Mucosa of descending colon (tissue), 3 donors: ENCODE measurements at places on chromosomes 6 and 20.

DNA sequence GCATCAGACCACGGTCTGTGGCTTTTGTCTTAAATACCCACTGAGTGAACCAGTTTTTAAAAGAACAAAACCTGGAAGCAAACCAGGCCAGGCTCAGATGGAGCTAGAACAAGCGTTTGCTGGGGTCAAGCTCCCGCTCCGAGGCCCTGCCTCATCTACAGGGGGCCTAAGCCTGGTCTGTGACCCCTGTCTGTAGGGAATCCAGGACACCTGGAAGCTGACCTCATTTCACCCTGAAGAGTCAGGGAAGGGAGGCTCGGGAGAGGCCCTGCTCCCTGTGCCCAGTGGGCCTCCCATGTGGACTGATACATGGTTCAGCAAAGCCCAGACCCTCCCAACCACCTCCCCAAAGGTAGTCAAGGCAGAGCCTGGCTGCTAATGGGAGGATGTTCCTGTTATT is 26.8 kb upstream of the DLGAP4 start:
- no peak for DNase-seq

- DNase-seq: no peak
Observed at GRCh38 chr20:9503526-9504245, 10.7 kb upstream of the LAMP5 start.

DNA sequence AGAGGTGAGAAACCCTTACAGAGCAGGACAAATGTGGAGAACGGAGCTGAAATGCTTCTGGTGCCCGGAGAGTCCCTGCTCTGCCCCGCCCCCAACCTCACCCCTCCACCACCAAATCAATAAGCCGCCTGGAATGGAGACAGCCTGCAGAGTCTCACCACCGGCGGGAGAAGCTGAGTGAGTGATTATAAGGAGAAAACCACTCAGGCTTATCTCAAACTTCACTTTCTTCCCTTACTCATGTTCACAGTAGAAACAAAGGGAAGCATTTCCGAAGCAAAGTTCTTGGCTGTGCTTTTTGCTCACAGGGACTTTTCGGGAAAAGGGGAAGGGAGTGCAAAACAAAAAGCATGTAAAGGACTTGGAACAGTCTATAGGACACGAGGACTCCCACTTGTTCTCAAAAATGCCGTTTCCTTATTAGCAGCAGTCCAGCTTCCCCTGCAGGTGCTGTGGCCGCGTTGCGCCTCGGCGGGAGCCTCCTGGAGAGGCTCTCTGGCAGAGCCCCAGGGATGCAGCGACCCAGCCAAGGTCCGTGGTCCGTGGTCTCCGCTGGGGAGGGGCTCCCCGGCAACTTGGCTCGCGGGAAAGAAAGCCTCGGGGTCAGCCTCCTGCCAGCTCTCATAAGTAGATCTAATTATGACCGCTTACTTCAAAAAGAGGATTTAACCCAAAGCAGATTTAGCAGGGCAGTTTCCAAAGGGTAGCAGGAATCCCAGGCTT is 64.8 kb upstream of the TMEM30A start:
- peak; percentile 55 for DNase-seq

DNA sequence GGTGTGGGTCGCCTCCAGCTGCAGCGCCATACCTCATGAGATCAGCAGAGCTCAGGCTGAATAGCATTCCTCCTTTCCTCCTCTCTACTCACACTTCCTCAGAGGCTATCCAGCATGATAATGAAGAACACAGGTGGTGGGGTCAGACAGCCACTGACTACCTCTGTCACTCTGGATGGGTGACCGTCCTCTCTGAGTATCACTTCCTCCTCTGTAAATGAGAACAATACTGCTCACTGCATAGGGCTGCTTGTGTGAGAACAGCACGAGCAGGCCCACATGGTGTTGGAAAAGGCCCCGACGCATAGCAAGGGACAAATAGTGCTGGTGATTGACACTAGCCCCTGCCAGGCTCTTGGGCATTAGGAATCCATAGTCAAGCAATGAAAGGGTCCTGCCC is 239.1 kb downstream of the PRKN start:
- no peak for DNase-seq

GRCh38 chr20:21512634-21513180 is 1.2 kb downstream of the NKX2-2 start:
- no peak for DNase-seq

DNA sequence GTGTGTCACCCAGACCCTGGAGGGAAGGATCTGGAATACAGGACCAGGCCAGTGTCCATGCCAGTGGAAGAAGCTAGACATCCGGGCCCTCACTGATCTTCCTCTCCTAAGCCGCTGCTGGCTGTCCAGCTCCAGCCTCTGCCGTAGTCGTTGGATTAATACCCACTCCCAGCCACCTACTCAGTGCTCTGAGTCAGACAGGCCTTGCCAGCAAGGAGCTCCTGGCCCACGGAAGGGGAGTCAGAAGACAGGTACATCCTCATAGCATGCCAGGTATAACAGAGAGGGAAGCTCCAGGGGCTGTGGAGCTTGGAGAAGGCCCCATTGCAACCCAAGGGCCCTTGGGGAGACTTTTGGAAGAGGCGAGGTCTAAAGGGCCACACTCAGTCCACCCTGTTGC is 49.0 kb downstream of the STK35 start:
- no peak for DNase-seq

DNA sequence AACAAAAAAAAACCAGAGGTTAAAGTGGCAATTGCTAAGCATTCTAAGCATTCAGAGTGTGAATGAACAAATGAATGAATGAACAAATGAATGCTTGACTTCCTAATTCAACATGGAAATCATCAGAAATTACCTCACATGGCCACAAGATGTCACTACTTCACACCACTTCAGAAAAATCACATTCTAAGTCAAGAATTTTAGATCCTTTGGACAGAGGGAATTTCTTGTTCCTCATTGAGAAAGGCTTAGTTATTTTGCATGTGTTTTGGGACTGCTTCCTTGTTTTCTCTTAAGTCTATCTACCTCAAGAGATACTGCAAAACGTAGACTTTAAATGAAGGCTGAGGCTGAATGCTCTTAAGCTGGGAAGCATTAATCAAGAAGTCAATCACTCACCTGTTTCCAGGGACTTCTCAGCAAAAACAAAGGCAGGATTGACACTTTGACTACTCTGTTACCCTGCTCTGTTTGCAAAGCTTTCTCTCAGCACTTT is 120.2 kb downstream of the MBOAT1 start:
- peak; percentile 36 for DNase-seq

DNA sequence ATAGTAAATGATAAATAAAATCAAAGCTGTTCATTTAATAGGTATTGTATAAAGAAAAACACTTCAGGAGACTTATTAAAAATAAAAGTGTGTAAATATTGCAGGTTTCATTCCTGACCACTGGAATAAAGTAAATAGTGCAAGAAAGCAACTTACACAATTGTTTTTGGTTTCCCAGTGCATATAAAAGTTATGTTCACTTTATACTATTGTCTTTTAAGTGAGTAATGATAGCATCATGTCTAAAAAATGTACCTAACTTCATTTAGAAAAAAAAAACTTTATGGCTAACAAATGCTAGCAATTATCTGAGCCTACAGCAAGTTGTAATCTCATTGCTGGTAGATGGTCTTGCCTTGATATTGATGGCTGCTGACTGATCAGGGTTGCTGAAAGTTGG is 726.6 kb upstream of the POU3F2 start:
- DNase-seq: no peak

GRCh38 chr6:157879034-157879872 is 56.2 kb downstream of the SNX9 start:
- DNase-seq: no peak

GRCh38 chr6:39855356-39855995 is 63.3 kb downstream of the DAAM2 start:
- DNase-seq: no peak

- DNase-seq: no peak
Observed at GRCh38 chr6:21137700-21138335, 455.7 kb upstream of the SOX4 start.

DNA sequence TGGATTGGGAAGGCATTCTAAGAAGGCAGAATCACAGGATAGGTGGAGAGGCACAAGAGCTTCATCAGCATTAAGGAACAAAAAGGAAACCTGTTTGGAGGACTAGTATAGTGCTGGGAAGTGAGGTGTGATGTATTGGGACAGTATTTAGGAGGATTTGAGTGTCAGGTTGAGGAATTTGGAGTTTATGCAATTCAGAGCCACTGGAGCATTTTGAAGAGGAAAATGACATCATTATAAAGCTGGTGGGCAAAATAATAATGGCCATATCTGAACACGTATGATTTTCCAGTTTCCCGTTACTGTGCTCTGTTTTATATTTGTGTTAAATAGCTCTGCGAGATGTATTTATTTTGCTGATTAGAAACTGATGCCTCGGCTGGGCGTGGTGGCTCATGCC is 14.2 kb downstream of the NDUFAF5 start:
- no peak for DNase-seq

- no peak for DNase-seq
Observed at GRCh38 chr6:17771609-17772008, 64.9 kb upstream of the NUP153 start.

DNA sequence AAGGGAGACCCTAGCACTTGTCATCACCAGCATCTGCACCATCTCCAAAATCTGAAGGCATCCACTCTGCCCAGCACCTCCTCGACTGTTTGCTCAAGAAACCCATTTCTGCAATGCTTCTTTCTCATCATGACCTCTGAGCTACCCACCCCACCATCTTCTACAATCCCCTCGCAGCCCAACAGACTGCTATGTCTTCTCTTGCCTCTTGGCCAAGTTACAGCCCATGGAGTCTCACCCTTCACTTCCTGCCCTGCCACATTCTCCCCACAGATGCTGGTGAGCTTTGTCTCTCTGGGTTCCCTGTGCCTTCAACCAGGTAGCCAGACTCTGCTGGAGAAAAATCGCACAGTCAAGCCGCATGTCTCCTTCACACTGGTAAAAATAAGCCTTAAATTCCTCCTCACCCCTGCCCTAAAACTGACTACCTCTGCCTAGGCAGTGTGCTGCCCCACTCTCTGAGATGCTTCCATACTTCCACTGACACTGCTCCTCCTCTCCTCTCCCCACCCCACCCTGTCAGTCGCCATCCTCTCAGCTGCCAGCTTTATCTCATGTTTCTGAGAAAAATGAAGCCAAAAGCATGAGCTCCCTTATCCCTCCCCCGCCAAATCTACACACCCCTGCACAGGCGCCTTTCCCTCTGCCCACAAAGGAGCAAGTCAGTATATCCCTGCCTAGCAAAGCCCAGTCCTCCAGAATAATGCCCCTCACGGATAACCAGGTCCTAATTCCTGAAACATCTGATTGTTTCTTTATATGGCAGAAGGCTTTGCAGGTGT is 2.3 kb upstream of the TXNDC5 start:
- DNase-seq: no peak

DNA sequence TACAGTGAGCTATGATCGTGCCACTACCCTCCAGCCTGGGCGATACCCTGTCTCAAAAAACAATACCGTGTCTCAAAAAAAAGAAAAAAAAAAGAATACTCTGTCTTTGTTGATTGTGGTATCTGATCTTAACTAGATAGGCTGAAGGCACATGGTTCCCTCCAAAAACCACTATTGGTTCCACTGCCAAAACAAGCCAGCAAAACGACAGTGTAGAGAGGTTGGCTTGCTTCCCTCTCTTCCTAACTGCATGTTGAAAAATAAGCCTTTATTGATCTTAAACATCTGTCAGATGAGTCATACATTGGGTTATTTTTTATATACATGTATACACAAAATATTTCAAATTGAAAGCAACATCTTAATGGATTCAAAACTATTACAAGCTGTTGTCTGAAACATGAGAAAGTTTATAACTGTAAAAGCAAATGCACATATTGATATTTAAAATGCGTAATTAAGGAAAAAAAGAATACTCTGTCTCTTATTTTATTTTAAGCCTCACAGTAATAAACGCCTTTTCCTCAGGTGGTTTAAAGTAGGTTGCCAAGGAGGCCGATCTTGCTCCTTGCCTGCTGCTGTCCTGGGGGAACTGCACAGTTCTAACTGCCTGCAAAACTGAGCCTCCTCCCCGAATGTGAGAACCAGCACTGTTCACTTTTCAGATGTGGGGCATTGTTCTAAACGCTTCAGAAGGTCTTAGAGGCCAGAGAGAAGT is 7.0 kb upstream of the NINL start:
- DNase-seq: no peak

DNA sequence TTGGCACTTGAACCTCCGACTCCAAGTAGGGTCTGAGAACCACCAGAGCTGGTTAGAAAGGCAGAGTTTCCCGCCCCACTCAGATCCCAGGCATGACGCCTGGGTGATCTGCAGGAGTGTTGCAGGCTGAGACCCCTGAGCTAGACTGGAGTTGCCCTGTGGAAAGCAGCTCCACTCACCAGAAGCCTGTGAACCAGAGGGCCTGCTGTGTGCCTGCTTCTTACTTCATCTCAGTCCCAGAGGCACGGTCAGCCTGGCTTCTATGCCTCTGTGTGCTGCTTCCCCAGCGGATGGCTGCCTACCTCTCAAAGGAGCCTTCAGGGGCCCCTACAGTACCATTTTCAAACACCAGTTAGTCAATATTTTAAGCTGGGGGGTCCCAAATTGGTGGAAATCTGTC is 15.6 kb upstream of the CCN6 start:
- no peak for DNase-seq

GRCh38 chr6:47116086-47116485 is 74.0 kb upstream of the ADGRF1 start:
- no peak for DNase-seq

DNA sequence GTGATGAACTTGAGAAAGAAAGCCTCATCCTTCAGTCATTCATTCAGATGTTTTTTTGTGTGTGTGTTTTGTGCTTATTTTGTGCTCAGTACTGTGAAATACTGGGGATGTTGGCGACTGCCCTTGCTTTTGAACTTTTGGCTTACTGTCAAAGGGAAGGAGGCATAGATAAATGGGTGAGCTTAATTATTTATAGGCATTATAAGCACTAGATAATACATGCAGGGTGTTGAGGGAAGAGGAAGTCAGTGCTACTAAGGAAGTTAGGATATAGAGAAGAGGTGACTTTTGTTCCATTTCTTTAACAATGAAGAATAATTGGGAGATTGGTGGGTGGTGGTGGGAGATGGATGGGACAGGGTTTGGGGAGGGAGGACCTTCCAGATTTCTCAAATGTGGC is 23.6 kb downstream of the XRN2 start:
- DNase-seq: no peak

- no peak for DNase-seq
Observed at GRCh38 chr6:134727081-134727480, 222.8 kb downstream of the ALDH8A1 start.

DNA sequence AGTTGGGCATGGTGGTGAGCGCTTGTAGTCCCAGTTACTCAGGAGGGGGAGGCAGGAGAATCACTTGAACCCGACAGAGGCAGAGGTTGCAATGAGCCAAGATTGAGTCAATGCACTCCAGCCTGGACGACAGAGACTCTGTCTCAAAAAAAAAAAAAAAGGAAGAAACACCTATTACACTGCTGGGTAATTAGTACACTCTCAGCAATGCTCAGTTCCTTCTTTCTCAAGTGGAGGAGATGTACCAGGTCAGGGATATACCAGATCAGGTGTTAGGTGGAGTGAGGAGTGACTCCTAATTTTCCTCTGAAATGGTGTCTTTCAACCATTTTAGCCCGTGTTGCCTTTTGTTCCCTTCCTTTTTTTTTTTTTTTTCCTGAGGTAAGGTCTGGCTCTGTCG is 30.0 kb upstream of the UBR2 start:
- DNase-seq: no peak

- peak; percentile 52 for DNase-seq
Observed at GRCh38 chr6:37283671-37284151, 25.8 kb upstream of the TMEM217 start.

- DNase-seq: no peak
Observed at GRCh38 chr6:27651371-27651732, 178.4 kb upstream of the ZNF184 start.
